Body of pancreas (tissue), 4 donors: ENCODE measurements at places on chromosomes 16 and 17. TPM values are rescaled to one million over a fixed set of nuclear protein-coding genes. Genes with fewer than 3 reads are reported as not detected.

DNA sequence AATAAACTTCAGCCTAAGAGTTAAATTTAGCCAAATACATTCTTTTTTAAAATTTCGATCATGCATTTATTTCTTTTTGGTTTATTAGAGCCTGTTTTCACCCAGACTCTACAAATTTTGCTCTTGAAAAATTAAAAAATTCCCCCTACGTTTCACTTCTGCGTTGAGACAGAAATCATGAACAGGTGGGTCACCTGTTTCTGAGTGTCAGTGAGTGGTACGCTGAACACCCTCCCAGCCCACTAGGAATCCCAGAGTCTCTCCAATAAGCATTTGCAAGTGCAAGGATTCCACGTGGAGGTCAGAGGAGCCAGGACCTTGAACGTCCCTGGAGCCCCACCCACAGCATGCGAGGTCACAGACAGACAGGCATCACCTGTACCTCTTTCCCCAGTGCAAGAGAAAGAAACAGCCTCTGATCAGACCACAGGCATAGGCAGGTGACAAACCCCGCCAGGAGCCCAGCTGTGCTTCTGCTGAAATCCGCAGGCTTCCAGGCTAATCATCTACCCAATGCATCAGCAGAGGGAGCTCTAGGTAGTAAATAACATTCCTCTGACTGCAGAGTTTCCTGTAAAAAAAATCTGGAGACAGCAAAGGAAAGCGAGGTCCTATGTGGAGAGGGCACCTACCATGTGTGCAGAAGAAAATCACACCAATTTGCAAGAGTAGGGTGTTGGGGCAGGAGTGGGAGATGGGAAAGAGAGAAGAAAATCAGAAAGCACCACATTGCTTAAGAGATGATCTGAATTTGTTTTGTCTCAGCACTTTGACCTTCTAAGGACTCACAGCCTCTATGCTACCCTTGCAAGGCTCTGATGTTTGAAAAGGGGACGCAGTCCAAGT is 5.9 kb upstream of the XYLT1 start:
- DNase-seq, result peak; percentile 79
- H3K4me1 ChIP-seq, result peaks cover 7% of the 10 kb centered on the region
- H3K27ac ChIP-seq, result no peak overlapping the region
- no peaks in the 10 kb centered on the region for H3K36me3 ChIP-seq
- H3K27me3 ChIP-seq, result no peaks in the 10 kb centered on the region

GRCh38 chr16:1122398-1122765 is 26.3 kb upstream of the C1QTNF8 start:
- H3K4me1 ChIP-seq, result no peaks in the 10 kb centered on the region
- no peak for DNase-seq
- peaks cover 3% of the 10 kb centered on the region for H3K27me3 ChIP-seq
- no peak overlapping the region for H3K4me3 ChIP-seq

BLMH gene
- 18.7 TPM for total RNA-seq

DNA sequence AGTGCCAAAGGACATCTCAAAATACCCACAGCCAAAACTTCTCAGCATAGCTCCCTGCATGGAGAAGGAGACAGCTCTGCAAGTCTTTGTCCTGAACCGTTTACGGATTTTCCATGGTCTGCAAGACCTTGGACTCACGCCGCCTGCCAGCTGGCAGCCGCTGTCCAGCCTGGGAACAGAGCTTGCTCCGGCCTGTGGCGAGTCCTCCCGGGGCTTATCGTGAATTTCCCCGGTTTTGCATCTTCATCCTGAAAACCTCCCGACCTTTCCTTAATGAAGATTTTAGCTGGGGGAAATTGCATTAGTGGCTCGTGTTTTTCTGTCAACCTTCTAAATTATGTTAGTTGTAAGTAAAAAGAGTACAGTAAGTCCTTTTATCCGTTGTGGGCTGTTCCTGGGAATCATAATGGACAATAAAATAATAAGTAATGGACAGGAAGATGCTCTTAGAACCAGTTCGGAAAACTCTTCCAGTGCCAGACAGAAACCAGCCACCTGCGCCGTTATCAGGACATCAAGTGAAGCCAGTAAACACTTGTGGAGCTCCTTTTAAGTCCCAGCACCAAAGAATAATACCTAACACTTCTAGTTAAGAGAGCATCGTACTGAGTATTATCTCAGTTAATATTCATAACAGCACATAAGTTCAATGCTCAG is 112.4 kb upstream of the NOL11 start:
- H3K4me3 ChIP-seq, result no peak overlapping the region
- peak; percentile 60 for DNase-seq
- H3K27ac ChIP-seq, result peak overlapping the region; percentile 25

LRRC46 gene
- not detected for total RNA-seq

DNA sequence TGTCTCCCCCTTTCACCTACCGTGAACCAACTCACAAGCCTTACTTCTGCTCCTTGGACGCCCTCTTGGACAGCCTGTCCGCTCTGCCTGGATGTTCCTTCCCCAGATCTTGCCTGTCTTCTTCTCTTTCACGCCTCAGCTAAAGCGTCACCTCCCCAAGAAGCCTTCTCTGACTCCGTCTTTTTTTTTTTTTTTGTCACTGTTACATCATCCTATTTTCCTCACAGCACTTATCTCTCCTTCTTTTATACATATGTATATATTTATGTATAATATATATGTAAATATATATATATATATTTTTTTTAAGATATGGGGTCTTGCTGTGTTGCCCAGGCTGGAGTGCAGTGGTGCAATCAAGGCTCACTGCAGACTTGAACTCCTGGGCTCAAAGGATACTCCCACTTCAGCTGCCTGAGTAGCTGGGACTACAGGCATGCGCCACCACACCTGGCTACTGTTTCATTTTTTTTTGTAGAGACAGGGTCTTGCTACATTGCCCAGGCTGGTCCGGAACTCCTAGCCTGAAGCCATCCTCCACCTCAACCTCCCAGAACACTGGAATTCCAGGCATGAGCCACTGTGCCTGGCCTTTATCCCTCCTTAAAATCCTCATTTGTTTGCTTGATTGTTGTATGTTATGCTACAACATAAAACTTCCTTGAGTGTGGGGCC is 16.5 kb upstream of the AKTIP start:
- H3K27me3 ChIP-seq, result no peaks in the 10 kb centered on the region
- DNase-seq, result no peak
- no peaks in the 10 kb centered on the region for H3K36me3 ChIP-seq
- peaks cover 7% of the 10 kb centered on the region for H3K4me1 ChIP-seq
- no peak overlapping the region for H3K27ac ChIP-seq
- H3K4me3 ChIP-seq, result no peak overlapping the region

GRCh38 chr16:85390511-85391174 is 222.5 kb upstream of the GSE1 start:
- no peak overlapping the region for H3K4me3 ChIP-seq
- peak; percentile 41 for DNase-seq
- no peaks in the 10 kb centered on the region for H3K27me3 ChIP-seq
- H3K4me1 ChIP-seq, result peaks cover 15% of the 10 kb centered on the region
- H3K36me3 ChIP-seq, result no peaks in the 10 kb centered on the region

DNA sequence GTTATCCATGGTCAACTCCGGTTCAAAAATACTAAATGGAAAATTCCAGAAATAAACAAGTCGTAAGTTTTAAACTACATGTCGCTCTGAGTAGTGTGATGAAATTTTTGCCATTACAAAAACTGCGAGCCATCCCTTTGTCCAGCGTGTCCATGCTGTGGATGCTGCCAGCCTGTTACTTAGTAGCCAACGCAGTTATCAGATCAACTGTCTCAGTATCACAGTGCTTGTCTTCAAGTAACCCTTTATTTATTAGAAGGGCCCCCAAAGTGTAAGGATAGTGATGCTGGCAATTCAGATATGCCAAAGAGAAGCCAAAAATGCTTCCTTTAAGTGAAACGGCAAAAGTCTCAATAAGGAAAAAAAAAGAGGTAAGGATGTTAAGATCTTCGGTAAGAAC is 23.9 kb downstream of the SNN start:
- H3K27ac ChIP-seq, result no peak overlapping the region
- no peak for DNase-seq
- no peaks in the 10 kb centered on the region for H3K27me3 ChIP-seq
- no peak overlapping the region for H3K4me3 ChIP-seq
